ENCODE measurements at places on chromosomes 5 and 9.

GRCh38 chr5:30832519-30832918, 361.0 kb upstream of the CDH6 start:
- DNase-seq, result no peak

GRCh38 chr5:80057921-80058320, 22.8 kb downstream of the THBS4 start:
- no peak for DNase-seq

DNA sequence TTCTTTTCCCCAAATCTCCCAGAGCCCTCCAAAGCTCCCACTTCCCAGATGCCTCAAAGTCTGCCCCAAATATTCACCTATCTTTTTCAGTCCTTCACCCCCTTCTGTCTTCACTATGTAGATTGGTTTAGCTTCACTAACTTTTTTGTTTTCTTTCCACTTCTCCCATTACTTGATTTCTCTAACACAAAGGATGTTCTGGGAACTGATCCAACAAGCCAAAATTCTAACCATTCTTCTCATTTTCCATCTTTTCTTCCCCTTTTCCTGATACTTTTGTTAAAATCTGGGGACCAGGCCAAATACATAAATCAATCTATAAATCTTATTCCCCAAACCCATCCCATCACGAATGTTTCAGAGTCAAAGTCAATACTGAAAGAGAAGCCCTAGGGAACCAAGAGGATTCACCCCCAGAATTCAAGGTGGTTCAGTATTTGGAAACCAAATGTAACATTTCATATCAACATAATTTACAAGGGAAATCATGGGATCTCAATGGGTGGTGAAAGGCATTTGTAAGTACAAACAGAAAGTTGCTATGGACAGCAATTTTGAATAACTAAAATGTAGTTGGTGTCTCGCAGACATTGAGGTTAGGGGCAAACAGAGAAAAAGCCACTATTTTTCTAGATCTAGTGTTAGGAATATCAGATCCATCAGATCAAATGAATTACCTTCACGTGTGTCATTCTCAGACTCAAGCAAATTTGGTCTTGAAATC, 35.3 kb downstream of the APTX start:
- no peak for DNase-seq

- DNase-seq, result peak; percentile 63
Observed at GRCh38 chr9:127264462-127265219, at the start of gene GARNL3. TSS of gene GARNL3 (plus strand) at chr9:127264774. CDS start at chr9:127264878, 104 bp downstream.

- peak; percentile 16 for DNase-seq
Observed at GRCh38 chr5:114857941-114858551, 311.7 kb downstream of the TRIM36 start.

DNA sequence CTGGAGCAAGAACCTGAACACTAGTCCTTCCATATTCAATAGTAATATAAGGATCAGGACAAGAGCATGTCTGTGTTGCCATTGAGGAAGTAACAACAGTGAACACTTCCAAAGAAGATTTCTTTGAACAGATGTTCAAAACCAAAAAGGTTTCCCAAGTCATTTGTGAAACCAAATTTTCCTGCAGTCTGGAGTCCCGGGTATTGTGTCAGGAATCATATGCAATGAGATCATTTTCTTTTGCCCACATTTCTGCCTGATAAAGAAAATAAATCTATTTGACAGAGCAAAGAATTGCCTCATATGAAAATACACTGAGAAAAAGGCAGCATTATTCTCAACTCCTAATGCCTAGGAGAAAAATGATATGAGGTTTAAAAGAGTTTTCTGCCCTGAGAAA, 151.7 kb downstream of the SNX18 start:
- DNase-seq, result no peak

- no peak for DNase-seq
Observed at GRCh38 chr5:146683861-146684260, 167.9 kb upstream of the GPR151 start.

DNA sequence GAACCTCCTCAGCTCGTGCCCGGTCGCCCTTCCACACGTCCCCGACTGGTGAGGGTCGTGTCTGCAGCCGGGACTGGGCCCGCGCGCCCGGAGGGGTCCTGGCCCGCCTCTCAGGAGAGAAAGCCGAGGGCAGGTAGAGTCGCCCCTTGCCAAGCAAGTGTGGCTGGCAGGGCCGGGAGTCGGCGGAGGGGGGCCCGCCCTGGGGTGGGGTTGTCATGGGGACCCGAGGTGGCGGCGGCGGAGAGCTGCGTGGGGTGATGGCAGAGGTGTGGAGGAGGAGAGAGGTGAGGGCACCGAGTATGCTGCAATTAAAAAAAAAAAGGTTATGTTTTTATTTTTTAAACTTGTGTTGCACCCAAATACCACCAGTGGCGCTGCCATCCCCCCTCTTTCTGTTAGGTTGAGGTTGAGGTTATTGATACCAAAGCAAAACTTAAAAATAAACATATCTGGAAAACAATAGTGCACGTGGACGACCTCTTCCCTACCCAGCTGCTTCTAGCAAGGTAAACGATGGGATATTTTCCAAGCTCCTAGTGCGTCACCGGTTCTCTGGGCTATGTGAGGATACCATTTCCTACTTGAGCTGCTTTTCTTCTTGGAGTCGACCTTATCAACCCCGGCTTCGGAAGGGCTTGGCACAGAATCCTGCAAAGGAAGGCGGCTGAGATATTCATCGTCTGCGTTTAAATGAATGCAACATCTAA, 660 bp downstream of the SCAMP1 start:
- peak; percentile 51 for DNase-seq

DNA sequence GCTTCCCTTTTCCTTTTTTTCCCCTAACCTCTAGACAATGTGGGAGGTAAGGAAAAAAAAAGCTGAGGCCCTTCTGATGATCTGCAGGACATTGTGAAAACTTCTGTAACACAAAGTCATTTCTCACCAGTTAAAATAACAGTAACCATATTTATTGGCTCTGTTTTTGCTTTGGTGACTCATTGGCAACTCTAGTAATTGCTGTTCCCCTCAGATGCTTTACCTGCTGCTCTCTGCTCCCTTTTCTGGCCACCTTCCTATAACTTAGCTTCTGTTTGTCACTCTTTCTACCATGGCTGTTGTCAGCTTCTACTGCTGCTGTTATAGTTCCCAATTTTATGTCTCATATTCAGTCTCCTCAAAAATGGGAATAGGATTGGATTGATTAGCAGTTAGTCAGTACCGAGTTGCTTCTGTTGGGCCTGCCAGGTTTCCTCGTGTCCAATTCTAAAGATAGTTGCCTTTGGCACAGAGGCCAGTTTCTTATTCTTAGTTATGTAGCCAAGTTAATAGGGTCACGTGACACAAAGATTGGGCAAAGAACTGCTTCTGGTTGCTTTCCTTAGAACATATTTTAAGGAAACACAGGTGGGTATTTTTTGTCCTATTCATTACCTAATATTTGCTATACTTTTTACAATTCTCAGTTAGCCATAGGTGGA, 16.8 kb downstream of the SCAMP1 start:
- DNase-seq, result peak; percentile 9

- peak; percentile 80 for DNase-seq
Observed at GRCh38 chr9:21813575-21814473, 11.4 kb downstream of the MTAP start.

- DNase-seq, result no peak
Observed at GRCh38 chr9:129513856-129514496, 106.9 kb downstream of the C9orf50 start.

DNA sequence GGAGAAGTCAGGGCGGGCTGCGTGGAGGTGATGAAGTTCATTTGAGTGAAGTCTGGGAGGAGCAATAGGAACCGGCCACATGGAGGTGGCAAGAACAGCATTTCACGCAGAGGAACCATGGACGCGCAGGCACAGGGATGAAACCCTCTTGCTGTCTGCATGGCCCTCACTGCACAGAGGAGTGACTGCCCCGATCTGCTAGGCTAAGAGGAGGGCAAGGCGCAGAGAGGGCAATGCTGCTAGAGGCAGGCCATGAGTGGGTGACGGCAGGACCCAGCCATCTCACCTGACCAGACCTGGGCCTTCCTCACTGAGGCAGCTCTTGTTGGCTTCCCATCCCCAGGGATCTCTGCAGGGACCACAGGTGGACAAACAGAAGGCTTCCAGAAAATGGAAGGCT, 90.3 kb downstream of the BARX1 start:
- no peak for DNase-seq

- no peak for DNase-seq
Observed at GRCh38 chr5:17314907-17315471, 97.6 kb downstream of the BASP1 start.

DNA sequence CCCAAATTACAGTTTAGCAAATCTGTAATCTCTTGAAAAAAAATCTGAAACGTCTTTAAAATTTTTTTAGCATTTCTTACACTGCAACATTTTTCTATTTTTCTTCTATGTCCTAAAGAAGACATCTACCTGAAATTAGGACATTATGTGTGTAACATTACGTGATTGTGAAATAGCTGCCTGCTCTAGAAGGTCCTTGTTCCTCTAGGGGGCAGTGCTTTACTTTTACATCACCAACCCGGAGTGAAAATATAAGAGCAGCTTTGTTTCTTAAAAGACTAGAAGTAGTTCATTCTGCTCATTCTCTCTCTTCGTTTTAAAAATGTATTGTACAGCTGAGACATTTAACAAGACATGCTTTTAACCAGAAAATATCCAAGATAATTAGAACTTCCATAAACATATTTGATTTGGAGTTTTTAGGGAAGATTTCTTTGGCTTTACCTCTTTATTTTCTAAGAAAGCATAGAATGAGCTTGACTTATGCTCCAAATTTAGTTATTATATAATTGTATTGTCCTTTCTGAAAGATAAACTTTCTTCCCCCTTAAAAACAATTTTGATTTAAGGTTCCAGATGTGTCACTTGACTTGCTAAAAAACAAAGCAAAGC, 48.1 kb upstream of the RIOK2 start:
- peak; percentile 82 for DNase-seq

DNA sequence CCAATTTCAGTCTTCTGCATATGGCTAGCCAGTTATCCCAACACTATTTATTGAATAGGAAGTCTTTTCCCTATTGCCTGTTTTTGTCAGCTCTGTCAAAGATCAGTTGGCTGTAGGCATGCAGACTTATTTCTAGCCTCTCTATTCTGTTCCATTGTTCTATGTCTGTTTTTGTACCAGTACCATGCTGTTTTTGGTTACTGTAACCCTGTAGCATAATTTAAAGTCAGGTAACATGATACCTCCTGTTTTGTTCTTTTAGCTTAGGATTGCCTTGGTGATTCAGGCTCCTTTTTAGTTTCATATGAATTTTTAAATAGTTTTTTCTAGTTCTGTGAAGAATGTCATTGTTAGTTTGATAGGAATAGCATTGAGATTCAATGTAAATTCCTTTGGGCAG, 104.9 kb upstream of the SLCO6A1 start:
- DNase-seq, result no peak

DNA sequence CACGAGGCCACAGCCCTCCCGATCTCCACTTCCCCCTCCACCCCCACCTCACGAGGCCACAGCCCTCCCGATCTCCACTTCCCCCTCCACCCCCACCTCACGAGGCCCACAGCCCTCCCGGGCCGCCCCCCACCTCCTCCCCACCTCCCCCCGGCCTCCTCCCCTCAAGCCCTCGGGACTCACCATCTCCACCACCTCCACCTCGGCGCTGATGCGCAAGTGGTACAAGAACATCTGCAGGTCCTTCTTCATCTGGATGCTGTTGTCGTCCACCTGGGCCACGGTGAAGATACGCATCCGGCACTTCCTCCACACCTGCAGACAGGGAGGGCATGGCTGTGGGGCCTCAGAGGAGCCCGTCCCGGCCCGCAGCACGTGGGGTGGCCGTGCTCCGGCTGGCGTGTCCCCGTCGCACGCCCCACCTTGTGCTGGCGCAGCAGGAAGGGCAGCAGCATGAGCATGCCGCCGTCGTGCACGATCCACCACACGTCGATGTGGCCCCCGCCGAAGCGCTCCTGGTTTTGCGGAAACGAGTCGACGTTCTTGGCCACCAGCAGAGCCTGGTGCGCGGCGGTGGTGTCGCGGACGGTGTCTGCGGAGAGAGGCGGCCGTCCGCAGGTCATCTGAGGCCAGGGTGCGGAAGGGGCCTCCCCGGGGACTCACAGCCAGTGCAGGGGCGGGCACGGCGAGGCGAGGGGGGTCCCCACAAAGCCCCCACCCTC, 48.0 kb downstream of the SLC12A7 start:
- no peak for DNase-seq

DNA sequence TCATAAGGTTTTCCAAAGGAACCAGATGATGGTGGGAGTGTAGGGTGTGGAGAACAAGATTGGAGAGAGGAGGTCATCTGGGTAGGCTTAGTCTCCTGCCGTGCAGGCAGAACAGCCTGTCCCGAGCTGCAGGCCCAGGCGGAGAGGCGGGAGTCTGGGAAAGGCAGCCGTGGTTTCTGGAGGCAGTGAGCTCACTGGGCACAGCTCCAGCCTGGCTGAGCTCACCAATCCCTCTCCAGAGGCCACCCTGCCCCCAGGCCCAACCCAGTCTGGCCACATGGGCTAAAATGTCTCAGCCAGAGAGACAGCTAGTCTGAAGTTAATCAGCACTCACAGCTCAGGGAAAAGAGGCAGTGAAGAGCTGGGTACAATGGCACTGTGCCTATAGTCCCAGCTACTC, 12.3 kb downstream of the P4HA2 start:
- peak; percentile 81 for DNase-seq

GRCh38 chr9:134360897-134361296, 34.6 kb downstream of the RXRA start:
- DNase-seq, result no peak

GRCh38 chr9:109114670-109115069, 5.1 kb downstream of the TMEM245 start:
- DNase-seq, result no peak

GRCh38 chr5:88188458-88189132, 80.0 kb downstream of the TMEM161B start:
- no peak for DNase-seq

GRCh38 chr9:132372177-132373095, 17.6 kb upstream of the SETX start:
- peak; percentile 75 for DNase-seq

DNA sequence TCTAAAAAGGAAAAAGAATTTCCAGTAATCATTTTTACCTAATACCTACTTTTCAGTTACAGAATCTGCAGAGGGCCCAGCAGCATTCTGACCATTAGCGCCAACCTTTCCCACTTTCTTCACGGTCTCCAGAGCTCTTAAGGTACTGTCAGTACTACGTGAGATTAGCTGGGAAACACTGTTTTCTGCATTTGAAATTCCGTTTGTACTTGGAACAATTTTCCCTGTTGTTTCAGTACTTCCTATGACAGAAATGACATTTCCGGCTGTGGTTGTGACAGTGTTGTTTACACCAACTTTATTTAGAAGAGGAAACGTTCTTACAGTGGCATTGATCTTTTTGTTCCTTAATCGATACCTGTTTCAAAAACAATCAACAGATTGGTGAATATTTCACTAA, 36.9 kb upstream of the PDCL start:
- no peak for DNase-seq

GRCh38 chr9:137191691-137192447, 3.4 kb downstream of the SSNA1 start:
- peak; percentile 93 for DNase-seq

GRCh38 chr5:169563369-169563768, 20.2 kb upstream of the SPDL1 start:
- DNase-seq, result no peak

DNA sequence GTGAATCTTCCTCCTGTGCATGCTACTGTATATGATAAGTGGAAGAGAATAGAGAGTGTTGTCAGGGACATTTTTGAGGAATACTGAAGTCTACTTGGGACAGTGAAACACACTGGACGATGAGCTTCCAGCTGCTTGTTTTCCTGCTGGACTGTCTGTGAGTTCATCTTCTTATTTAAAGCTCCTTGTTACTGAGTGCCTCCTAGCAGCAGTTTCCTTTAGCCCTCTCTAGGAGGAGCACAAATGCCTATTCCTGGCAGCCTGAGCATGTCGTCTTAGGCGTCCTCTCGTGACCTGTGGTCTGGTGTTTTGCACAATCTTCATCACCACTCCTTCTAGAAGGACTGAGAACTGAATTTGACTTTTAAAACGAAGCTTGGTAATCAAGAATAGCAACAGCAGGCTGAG, 43.8 kb downstream of the ANKRD33B start:
- peak; percentile 17 for DNase-seq
